Right cardiac atrium (tissue), 5 donors: ENCODE measurements at places on chromosomes 7 and 10.

- no peak for DNase-seq
Measured at GRCh38 chr10:7566891-7567290, 99.9 kb downstream of the ITIH5 start.

DNA sequence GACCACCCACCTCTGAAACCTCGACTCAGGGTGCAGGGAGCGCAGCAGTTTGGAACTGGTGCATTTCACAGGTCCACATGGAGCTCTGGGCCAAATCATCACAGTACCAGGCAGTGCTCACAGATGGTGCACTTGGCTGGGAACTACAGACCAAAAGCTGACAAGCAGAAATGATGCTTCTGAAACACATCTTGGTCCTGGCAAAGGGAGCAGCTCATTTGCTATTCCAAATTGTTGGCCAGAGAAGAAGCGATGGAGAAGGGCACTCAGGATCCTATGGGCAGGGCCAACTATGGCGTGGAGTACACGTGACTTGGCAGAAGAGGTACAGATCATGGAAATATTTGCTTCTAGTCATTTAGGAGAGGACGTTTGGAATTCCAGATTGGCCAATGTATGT lies 383.9 kb downstream of the CALN1 start:
- DNase-seq: no peak

DNA sequence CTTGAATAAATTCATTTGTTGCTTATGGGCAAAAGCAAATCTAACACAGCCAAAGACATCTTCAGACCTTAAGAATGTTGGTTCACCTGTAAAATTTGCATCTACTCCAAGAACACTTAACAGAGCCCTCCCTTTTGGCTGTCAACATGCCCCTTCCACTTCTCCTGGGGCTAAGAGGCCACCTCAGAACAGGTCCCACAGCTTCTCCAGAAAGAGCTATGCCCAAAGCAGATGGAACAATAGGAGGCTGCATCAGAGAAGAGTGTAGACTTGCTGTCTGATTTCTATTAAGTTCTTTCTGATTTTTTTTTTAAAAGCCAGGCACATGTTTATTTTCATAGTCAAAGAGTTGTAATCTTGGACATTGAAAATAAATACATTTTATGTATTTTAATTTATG lies 26.1 kb upstream of the TRIL start:
- DNase-seq: no peak

DNA sequence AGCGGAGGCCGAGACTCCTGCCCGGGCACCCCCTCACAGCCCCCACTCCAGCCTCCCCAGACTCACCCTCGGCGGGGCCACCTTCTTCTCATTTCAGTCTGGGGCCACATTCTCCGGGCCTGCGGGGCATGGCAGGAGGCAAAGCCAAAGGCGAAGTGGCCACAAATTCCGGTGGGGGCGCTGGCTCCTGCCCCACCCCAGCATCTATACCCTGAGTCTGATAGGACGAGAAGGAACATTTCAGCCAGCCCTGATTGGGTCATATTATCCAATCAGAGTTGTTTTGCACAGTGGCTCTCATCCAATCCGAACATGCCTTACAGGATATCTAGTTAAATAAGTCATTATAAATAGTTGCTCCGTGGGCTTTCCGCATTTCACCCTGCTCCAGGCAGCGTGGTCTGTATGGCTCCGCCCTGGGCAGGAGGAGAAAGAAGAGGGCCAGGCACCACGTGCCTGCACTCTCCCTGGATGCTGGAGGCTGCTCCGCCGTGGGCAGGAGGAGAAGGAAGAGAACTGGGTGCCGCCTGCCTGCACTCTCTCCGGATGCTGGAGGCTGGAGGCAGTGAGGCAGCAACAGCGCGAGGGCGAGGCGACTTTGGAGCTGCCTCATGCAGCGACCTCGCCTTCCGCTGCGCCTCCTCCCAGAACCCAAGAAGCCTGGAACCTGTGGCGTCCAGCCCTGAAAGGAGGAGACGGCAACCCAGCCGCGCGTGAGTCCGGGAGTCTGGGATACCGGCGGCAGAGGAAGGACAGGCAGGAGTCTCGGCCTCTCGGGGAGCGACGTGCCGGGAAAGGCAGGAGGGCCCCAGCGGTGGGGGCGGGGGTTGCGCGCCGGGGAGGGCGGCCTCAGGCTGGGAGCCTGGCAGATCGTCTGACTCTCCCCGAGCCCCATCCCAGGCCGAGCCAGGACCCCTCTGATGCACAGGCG lies 162.9 kb downstream of the ZNF33B start:
- DNase-seq: peak; percentile 51

- DNase-seq: no peak
Measured at GRCh38 chr7:44697136-44698045, 51.3 kb upstream of the ZMIZ2 start.

GRCh38 chr10:132423966-132424861 lies 27.2 kb downstream of the PWWP2B start:
- DNase-seq: no peak

DNA sequence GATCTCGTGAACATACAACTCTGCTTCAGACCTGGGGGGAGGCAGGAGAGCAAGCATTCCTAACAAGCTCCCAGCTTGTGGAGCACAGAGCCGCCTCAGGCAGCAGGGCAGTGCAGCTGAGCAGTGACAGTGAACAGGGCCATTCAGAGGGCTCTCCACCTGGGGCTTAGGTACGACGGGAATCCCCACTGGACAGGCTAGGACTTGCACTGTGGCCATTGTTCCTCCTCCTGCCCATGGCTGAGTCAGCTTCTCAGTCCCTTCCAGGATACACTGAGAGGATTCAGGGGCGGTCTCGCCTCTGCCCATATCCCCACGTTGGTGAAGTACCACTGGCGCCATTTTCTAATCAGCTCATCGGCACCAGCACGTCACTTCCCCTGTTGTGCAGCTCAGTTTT lies 71.1 kb downstream of the FIGNL1 start:
- DNase-seq: no peak

DNA sequence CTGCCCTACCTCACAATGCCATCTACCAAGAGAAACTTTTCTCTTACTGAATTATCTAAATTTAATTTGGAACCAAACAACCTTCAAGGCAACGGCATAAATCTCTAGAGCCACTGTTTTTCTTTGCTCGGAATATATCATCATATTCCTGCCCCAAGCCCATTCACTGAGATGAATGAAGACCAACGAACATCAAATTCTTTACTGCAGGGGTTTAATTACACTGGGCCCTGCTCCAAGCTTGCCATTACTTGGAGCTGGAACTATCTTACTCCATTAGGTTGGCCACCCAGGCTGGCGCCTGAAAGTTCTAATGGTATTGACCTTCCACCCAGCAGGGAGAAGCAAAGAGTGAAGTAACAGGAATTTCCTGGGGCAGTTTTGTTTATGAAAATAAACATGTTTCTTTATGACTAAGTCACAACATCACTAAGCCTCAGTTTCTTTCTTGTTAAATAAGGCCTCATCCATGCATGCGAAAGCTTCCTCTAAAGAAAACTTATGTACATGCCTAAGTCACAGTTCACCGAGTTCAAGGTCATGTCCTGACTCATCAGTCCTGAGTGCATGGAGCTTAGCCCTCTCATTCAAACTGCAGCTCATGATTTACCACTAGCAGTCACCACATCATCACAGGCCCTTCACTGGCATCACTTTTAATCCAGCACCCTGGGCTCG lies 42.1 kb upstream of the ANAPC16 start:
- no peak for DNase-seq

- DNase-seq: peak; percentile 41
Measured at GRCh38 chr7:99011341-99011705, 132.6 kb downstream of the SMURF1 start.

- peak; percentile 30 for DNase-seq
Measured at GRCh38 chr10:3935933-3936359, 150.9 kb upstream of the KLF6 start.

DNA sequence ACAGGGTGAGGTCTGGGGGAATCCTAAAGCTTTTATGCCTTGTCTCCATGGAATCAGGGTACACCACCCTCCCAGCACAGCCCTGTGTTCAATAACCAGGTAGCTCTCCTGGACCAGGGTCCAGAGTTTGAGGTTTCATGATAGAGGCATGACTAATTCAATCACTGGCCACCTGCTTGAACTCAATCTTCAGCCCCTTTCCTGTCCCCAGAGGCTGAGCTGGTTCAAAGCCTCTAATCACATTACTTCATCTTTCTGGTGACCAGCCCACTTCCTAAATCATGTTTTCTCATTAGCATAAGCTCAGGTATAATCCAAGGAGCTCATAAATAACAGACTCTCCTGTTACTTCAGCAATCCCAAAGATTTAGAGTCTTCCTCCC lies 20.5 kb downstream of the CRPPA start:
- no peak for DNase-seq

- no peak for DNase-seq
Measured at GRCh38 chr7:129495987-129496386, 6.3 kb upstream of the SMKR1 start.

DNA sequence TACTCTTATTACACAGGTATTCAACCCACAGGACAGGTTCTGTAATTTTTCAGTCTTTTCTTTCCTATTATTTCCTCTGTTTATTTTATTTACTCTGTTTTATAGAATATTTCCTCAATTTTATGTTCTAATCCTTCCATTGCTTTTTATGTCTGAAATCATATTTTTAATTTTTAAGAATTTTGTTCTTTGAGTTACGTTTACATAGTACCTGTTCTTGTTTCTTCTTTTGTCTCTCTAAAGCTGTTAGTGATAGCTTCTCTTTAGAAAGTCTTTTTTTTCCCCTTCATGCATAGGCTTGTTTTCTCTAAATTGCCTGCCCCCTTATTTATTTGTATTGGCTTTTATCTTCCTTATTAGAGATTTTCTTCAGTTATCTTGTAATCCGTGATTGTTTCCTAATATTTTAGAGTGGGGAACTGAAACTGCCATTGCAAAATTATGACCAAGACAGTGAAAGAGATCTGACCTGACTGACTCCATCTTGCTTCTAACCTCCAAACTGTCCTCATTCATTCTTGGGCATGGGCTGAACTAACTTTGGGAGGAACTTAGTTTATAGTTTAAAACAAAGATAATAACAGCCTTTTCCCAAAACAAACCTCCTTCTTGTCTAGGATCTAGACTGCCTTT lies 187.6 kb downstream of the PFKFB3 start:
- no peak for DNase-seq

GRCh38 chr10:104368381-104368780 lies 14.7 kb downstream of the CFAP58 start:
- no peak for DNase-seq

DNA sequence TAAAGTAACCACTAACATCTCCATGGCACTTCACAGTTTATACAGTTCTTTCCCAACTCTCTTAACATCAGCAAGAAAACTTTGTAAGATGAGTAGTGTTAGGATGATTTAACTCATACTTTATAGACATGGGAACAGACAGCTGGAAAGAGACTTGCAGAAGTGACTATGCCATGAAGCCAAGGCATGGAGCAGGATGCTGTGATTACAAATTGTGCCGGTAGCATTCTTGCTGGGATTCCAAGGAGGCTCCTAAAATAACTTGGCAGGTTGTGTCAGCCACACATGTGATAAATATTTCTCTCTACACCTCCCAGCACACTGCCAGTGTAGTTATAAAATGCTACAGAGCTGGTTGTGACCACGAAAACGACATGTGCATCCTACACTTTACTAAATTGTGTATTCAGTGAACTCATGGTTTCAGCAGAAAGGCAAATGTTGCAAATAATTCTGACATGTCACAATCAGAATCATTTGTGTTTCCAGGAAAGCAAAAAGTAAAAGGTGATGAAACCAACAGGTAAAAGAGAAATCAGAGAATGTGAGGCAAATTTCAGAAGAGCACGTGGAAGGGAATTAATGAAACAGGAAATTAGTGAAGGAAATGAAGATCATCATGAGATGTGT lies 5.6 kb upstream of the CYP3A4 start:
- DNase-seq: no peak

DNA sequence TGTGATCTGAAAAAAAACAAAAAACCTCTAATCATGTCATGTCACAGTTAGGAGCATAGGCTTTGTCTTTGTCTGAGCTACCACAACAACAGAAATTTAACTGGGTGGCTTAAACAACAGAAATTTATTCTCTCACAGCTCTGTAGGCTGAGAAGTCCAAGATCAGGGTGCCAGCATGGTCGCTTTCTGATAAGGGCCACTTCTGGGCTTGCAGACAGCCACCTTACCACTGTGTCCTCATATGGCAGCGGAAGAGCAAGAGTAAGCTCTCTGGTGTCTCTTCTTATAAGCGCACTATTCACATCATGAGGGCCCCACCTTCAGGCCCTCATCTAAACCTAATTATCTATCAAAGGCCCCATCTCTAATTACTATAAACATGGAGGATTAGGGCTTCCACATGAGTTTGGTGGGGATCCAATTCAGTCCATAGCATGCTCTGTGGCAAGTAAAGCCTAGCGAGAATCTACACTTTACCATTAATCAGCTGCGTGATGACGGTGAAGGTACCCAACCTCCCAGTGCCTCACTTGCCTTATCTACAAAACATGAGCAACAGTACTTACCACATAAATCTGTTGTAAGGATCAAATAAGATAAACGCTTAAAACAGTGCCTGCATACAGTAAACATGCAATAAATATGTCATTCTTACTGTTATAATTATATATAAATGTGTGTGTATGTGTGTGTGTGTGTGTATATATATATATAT lies 17.3 kb downstream of the ZNF438 start:
- no peak for DNase-seq

- DNase-seq: no peak
Measured at GRCh38 chr7:89857767-89858166, 296.5 kb upstream of the STEAP1 start.

DNA sequence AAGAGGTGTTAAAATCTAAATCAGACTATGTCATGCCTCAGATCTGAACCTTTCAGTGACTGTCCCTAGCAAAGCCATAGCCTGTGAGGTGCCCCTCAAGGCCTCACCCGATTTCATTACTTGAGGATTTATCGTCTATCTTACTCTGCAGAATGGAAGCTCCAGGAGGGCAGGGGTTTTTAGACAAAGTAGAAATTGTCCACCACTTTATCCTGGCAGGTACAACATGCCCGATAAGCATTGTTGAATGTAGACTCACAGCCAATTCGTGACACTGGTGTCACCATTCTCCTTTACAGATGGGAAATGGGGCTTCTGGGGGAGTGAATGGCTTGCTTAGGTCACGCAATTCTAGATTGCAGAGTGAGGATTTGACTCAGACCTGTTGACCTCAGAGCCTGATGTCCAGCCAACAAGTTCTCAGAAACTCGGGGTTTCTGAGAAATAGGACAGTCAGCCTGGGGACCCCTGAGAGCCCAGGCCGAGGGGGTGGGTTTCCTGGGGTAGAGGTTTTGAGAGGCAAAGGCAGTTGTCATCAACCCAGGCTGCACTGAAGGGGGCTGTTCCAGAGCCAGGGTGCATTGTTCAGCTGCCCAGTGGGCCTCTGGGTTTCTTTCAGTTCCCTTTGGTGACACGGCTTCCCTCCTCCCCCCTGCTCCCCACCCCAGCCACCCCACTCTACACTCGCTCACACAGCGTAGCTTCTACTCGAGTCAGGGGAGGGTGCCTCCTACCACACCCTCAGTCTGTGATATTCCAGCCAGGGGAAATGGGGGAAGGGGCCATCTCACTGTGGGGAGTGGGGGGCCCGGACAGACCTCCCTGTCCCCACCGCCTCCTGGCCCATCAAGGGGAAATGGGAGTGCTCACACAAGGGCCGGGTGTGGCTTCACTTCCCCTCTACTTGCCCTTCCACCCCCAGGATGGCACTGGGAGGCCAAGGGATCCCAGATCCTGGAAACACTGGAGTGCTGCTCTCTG lies 3.1 kb upstream of the IRF5 start:
- no peak for DNase-seq
